ENCODE measurements at places on chromosomes 5 and 9.

DNA sequence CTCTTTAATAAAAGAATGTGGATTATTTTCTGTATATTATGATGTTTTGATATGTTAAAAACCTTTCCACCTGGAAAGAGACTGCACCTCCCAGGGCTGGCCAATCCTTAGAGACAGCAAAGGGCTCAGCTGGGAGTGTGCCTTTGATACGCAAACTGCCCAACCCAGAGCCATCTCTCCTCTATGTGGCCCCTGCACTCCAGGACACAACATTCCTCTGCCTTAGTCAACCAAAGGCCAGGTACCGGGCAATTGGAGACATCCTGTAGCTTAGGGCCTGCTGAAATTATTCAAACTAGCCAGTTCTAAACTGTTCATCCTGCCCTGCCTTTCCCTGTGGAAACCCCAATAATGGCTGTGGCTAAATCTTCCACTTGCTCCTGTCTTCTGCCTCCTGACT, 5.0 kb upstream of the HSPB3 start:
- no peak for DNase-seq

- DNase-seq: no peak
Observed at GRCh38 chr9:135463140-135463539, 16.4 kb upstream of the PPP1R26 start.

DNA sequence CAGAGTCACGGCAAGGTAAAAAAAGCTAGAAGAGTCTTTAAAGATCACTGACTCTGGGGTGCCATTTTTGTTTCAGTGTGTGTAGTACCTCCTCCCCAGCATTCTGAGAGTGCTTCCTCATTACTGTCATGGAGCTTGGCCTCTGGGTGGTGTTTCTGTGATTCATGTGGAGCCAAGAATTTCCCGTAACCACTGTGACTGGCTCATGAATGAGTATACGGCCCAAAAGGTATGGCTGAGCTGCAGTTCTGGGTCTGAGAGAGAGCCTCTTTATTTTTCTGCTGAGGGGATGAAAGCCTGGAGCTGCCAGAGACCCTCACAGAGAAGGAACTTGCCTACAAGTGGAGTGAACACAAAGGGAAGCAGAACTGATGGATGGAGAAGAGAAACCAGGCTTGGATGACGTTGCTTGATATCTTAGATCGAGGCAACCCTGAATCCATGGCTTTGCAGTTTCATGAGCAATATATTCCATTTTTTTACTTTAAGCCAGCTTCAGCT, 85.6 kb downstream of the PTTG1 start:
- DNase-seq: no peak

GRCh38 chr9:125176636-125177035, 13.0 kb downstream of the PPP6C start:
- no peak for DNase-seq

DNA sequence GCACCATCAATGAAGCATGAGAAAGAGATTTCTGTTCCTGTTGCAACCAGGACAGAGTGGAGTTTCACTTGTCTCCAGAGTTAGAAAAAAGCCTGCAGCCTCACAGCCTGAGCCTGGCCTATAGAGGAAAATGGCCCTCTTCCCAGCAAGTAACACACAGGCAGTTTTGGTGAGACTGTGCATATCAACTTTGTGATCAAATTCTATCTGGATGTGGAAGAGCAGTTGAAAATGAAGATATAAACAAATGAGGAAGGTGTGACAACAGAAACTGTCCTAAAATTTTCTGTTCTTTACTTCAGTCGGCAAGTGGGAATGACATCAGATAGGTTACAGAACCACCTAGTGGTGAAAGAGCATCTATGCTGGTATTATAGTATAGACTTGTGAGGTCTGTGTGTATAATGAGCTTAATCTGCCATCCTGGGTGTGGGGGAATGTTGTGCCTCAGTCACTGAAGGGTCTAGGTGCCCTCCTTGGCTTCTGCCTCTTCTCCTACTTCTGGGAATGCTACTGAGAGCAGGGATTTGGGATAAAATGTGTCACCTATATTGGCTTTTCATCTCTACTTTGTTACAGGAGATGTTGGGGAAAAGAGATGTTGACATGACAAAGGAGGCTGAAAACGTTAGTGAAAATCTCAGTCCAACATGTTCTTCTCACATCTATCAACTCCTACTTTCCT, 28.2 kb downstream of the YIPF5 start:
- DNase-seq: no peak

- no peak for DNase-seq
Observed at GRCh38 chr5:172440486-172440885, 13.8 kb downstream of the SH3PXD2B start.

- no peak for DNase-seq
Observed at GRCh38 chr5:60972231-60972630, 27.2 kb downstream of the NDUFAF2 start.

DNA sequence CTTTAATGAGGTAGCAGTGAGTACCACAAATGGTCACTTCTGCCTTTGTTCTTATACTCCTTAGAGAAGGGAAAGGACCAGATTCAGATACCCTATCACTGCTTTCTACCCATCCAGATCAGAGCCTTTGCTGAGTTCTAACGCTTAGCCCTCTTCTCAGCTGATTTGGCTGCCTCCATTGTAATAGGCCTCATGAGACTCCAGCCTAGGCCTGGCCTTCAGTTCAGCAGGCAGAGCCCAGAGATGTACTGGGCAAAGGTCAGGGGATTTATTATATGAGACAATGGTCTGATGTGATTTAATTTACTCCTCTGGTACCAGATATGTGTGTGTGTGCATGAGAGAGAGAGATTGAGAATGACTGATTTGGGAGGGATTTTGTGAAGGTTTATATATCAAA, 124.7 kb downstream of the GHR start:
- DNase-seq: no peak

- no peak for DNase-seq
Observed at GRCh38 chr9:135095470-135096407, 8.3 kb downstream of the OLFM1 start.

DNA sequence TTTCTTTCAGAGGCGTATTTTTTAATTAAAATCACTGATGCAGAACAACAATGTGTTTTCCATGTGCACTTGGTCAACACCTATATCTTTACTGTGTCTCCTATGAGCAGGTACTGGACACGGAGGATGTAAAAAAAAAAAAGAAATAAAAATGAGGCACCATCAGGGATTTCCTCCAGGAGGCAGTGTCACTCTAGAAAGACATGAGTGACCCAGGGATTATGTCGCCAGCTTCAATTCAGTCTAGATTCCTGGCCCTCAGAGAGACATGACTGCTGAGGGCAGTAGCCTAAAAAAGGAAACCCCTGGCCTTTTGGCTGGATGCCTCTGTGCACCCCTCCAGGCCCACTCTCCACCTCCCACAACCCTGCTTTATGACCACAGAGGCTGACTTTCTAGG, 18.3 kb upstream of the IL33 start:
- DNase-seq: no peak

DNA sequence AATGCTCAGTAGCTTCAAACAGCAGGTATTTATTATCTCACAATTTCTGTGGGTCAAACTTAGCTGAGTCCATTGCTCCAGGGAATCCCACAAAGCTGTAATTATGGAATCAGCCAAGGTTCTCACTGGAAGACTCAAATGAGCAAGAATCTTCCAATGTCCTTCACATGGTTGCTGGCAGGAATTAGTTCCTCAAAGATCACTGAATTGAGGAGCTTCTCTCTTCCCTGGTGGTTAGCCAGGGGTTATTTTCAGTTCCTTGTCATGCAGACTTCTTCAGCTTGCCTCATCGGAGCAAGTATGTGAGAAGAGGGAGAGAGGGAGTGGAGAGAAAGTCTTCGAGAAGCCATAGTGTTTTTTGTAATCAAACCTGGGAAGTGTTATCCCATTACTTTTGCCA, 2331.9 kb downstream of the MAT2B start:
- DNase-seq: no peak

- no peak for DNase-seq
Observed at GRCh38 chr9:15182730-15183129, 124.3 kb downstream of the TTC39B start.

DNA sequence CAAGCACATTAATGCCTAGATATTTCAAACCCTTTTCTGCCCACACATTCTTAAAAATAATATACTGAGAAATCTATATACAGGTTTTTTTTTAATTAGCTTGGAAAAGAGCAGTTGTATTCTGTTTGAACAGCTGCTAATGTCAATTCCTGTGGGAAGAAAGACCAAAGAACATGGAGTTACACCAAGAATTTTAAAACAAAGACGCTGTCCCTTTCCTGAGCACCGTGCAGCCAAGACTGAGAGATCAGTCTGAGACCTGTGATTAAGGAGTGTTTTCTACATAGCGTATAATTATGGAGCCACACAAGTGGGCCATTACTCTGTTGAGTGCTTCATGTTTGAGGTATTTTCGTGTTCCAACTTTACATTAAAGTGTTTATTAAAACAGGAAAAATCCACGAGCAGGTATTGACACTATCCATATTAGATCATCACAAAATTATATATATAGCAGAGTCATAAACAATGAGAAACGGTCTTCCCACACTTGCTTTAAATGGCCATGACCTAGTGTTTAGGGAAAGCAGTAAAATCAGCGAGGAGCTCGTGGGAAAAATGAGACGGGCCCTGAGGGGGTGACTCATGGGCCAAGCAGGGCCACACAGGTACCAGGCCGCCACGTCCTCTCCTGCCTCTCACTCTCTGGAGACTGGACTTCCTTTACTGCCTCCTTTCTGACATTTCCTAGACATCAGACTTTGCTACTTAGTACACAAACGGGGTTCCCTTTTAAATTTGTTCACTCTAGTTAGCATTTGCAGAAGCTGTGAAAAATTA, 153.1 kb upstream of the OTULINL start:
- DNase-seq: no peak

DNA sequence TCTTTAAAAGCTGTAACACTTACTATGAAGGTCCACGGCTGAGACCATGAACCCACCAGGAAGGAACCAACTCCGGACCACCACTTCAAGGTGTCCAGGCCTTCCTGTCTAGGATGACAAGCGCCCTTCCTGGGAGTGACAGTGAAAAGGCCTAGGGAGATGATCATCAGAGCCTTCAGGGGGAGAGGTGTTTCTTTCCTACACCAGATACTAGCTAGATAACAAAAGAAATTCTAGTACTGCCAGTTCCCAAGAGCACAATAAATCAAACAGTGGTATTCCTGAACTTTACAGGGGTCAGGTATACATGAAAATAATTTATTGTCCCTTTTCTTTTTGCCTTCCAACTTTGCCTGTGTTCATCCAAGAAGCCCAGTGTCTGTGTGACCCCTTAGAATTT, 94.2 kb upstream of the NFIL3 start:
- no peak for DNase-seq

DNA sequence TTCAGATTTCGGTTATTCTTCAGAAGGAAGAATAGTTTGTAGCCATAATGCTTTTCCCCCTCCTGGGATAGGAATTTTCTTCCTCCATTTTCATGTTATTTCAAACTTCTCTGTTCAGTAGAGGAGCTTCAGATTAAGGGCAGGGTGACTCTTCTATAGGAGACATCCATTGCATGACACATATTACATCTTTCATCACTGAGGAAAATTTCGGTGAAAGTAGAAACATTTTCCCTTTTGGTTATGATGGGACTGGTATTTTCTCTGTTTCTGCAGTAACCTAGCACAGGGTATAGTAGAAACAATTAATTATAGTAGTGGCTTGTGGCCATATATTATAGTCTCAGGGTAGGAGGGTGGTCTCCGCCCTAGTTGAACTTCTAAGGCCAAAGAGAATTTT, 1.1 kb downstream of the IPO11 start:
- no peak for DNase-seq

DNA sequence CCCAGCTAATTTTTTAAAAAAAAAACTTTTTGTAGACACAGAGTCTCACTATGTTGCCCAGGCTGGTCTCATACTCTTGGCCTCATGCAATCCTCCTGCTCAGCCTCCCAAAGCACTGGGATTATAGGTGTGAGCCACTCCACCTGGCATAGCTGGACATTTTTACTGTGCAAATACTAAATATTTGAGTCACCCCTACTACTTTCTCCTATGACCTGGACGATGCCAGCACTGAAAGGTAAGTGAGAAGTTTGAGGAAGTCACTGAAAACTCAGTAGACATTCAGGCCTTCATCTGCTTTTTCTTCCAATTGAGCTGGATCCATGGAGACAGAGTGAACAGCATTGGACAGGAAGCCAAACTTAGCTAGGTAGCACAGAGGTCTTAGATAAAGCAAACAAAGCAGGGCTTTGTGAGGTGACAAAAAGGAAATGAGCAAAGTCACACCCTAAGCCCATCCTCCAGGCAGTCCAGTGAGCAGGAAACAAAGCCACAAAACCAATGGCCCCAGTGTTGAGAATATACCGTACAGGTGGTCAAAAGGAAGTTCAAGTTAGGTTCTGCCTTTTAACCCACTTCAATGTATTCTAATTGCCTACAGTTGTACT, 192.6 kb upstream of the RASA1 start:
- no peak for DNase-seq
